ENCODE measurements at places on chromosomes 2 and 18.
A peak's percentile ranks its signal among the peaks of the same experiment; 100 is the strongest.

- DNase-seq = peak; percentile 20
Measured at GRCh38 chr2:238238766-238239542, 884 bp downstream of the HES6 start.

DNA sequence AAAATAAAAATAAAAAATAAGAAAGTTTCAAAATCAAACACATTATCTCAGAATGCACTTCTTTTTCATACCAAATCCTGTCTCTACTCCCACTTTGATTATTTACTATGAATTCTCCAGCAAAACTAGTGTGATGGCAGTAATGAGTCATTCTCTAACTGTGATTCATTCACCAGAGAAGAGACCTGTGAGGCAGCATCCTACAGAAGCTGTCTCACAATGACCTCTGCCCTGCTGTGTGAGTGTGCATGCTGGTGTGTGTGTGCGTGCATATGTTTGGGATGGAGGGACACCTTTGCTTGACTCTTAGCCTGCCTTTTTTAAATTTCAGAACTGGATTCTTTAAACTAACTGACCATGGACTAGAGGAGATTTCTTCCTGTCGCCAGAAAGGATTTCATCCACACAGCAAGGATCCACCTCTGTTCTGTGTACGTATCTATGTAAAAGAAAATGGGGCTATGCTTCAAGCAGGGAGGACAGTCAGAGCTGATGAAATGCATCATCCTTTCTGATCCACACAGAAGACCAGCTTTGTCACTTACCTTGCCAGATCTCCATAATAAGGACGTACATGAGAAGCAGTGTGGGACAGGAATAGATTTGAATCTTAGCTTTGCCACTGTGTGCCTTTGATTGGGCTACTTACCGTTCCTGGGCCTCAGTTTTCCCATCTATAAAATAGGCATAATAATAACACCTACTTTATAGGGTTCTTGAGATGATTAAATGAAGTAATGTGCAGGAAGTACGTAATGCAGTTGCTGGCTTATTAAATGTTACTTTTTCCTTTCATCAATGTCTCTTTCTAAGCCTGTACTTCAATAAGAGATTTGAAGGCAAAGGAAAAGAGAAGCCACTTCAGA lies 31.2 kb downstream of the STAMBP start:
- no peak for DNase-seq

DNA sequence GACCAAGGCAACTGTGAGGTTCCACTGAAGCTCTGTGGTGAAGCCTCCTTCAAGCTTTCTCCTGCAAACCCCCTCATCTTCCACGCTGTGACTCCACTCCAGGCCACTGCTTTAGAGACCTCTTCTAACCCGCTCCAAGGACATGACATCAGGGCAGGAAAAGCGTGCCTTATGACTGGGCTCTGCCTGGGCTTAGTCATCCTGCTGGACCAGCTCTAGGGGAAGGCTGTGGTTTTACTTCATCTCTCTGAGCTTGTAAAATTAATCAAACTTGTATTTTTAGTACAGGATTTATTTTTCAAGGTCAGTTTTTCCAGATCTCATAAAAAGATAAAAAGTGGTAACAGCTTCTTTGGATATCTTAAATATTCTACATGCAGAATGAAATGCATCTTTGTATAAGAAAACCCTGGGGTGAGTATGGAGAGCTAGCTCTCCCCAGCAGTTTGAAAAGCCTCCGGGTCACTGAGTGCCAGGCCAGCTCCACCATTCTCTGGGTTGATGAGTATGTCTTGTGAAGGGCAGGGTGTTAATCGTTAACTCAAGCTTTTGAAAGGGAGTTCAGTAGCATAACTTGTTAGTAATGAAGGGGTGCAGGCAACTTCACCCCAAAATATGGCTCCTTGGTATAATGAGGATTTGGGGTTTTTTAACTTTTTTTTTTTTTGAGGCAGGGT lies 33.1 kb upstream of the YPEL5 start:
- DNase-seq = no peak

GRCh38 chr18:77935342-77935741 lies 685.7 kb downstream of the GALR1 start:
- DNase-seq = no peak

DNA sequence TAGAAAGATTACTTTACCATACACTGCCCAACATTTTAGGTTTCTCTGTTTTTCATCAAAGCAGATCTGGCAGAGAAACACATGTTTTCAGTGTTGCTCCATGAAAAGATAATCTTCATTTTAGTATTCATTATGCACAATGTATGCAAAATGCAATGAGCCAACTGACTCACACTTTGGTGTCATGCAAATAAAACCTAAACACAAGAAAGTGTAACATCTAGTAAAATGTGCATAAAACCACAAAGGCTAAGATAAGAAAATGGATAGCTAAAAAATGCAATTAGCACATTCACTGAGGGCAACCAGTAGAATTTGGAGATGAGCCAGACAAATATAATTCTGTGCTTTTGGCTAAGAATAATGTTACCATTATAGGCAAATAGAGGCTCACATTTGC lies 203.5 kb upstream of the UBE2E3 start:
- DNase-seq = no peak

DNA sequence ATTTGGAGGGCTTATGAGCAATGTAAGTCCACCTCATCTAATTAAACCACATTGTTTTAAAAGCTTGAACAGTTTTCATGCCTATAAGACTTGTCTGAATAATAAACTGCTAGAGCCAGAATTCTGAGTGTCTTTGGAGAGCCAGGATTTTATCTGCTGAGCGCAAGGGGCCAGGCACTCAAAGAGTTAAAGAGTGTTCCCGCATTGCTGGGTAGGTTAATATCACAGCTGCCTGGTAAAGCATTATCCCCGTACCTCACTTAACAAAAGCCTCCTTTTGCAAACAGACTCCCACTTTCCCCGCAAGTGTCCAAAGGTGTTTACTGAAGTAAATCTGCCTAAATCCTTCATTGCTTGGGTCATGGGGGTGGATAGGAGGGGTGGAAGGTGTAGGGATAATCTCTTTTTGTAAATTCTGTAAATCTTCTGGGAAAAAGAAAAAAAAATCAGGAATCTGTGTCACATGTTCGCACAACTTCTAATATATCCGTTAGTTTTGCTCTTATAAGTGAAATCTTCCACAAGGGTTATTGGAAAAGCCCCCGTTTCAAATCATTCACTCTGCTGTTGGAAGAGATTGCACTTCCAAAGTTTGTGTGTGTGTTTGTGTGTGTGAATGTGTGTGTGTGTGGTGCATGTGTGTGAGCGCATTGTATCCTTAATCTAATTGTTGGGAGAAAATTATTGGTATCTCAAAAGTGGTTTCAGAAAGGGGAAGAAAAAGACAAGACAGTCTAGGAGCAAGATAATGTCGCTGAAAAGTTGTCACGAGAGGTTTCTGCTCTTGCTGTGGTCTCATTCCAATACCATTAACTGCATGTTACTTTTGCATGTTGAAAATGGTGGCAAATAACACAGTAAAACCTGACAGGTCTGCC lies 10.7 kb downstream of the ZEB2 start:
- peak; percentile 32 for DNase-seq

- no peak for DNase-seq
Measured at GRCh38 chr18:60413944-60414547, 41.5 kb upstream of the MC4R start.
